ENCODE measurements at places on chromosomes 12 and 14.

DNA sequence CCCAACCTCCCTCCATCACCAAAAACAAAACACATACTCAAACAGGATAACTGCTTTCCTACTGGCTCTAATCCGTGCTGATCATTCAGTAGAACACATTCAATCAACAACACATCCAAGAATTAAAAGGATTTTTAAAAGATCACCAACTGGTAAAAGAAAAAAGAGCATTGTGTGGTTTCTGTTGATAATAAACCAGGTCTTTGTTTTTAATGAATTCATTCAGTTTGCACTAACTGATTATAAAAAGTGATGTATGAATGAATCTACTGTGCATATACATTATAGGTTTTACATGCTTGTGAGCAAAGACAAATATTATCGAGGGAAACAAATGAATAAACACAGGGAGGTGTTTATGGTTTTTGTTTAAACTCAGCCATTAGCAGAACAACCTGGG lies 55.1 kb downstream of the CIT start:
- DNase-seq: no peak

GRCh38 chr14:95496690-95497259 lies 19.7 kb downstream of the SYNE3 start:
- no peak for DNase-seq

- DNase-seq: no peak
Observed at GRCh38 chr12:54371328-54372112, 7.2 kb upstream of the GPR84 start.

DNA sequence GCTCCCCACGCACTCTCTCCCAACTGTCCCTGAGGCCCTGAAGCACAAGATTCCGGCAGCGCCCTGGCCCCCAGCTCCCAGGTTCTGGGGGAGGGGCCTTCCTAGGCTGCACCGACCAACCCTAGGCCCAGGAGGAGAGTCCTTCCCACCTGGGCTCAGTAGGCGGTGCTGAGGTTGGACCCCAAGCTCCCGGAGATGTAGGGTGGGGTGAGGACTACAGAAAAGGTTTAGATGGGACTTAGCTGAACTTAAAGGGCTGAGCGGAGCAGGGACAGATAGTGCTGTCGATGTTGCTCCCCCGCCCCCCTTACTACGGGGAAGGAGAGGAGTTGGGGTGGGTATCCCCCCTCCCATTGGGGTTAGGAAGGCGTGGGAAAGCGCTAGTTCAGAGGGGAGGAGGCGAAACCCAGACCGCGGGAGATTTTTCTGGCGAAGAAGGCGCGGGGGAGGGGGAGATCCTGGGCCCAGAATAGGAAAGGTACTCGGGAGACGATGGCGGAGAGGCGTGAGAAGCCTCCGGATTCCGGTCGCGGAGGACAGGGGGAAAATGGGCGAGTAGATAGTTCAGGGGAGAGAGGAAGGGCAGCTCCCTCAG lies 4.2 kb upstream of the BAZ2A start:
- peak; percentile 62 for DNase-seq

- DNase-seq: no peak
Observed at GRCh38 chr12:111386885-111387284, 18.0 kb upstream of the PHETA1 start.

DNA sequence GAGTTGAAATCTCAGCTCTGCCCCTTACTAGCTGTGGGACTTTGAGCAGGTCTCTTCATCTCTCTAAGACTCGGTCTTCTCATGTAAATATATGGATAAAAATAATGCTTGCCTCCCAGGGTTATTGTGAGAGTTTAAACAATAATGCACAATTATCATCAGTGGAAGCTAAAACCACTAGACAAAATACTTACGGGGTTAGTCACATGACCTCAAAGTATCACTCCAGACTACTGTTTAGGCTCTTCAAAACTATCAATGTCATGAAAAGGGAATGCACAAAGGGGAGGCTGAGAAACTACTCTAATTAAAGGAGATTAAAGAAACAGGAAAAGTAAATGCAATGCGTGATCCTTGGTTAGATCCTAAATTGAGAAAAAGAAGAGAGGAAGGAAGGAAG lies 24.5 kb upstream of the TSPAN11 start:
- no peak for DNase-seq

GRCh38 chr12:113263431-113263963 lies 42.2 kb downstream of the TPCN1 start:
- DNase-seq: no peak

GRCh38 chr14:93821051-93821450 lies 32.8 kb upstream of the PRIMA1 start:
- no peak for DNase-seq

GRCh38 chr12:94532490-94533422 lies 73.1 kb upstream of the CEP83 start:
- DNase-seq: peak; percentile 73

DNA sequence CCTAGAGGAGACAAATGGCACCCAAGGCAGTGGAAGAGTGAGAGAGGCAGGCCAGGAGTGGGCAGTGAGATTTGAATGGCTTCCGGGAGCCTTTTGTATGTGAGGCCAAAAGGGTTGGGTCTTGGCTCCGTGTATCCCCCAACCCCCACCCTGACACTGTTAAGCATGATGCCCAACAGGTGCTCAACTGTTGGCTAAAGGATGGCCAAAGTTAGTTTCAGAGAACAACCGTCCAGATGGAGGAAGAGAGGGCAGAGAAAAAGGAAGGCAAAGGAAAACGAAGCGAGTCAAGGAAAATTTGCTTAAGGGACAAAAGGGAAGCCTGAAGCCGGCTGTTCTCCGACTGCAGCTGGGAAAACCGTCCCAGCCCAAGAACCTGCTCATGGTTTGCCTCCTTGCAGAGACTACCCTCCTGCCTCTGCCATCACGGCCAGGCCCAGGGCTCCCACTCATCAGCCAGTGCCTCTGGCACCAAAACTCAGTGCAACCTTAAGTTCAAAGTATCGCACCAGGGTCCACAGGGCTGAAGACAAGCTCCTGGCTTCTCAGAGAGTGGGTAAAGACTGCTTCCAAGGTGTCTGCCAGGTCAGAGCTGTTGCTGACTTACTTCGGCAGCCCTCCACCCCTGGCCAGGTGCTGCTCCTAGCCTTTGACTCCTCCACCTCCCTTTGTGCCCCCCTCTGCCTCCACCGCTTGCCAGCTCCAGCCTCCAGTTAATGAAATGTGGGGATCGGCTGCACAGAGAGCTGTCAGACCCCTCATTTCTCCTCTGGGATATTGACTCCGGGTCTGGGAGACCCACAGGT lies 4.2 kb upstream of the C1QL4 start:
- DNase-seq: no peak

DNA sequence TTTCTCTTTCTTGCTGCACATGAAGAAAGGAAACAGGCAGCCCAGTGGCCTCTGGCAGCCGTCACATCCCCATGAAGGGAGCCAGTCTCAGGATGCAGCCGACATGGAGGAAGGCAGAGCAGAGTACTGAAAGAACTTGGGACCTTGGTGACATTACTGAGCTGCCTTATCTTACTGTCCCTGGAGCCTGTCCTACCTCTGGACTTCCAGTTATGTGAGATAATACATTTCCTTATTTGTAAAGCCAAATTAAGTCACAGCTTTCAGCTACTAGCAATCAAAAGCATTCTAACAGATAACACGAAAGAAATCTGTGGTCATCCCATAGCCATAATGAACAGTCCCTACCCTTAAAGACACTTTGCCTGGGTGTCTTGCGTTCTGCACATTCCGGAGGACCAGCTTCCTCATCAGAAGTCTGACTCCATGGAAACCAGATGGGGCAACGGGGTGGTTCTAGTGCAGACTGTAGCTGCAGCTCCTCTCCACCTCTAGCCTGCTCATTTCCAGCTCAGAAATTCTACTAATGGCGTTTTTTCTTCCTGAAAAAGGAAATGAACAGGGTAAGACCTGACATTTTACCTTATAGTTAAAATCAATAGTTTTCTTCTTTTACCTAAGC lies 7.8 kb upstream of the EGLN3 start:
- DNase-seq: no peak

- no peak for DNase-seq
Observed at GRCh38 chr12:124460771-124461170, 106.6 kb downstream of the NCOR2 start.

GRCh38 chr14:99237288-99237687 lies 34.7 kb downstream of the BCL11B start:
- DNase-seq: no peak

GRCh38 chr12:123055281-123055766 lies 74.8 kb downstream of the ARL6IP4 start:
- peak; percentile 14 for DNase-seq

- no peak for DNase-seq
Observed at GRCh38 chr12:48681399-48681709, 684 bp downstream of the KANSL2 start.

DNA sequence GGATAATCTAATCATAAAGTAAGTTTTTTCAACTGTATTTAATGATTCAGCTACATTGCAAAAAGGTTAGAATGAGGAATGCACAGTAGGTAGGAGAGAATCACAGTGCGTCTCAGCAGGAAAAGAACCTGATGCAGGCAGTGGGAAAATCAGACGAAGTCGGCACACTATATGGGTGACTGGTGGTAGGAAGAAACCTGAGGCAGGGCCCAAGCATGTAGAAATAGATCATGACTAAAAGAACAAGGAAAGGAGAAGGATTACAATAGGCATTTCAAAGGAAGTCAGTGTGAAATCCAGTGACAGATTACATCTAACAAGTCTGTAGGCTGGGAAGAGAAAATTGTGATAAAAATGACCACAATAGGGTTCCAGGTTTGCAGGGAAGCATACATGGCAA lies 267.0 kb downstream of the MED13L start:
- no peak for DNase-seq

GRCh38 chr12:88628856-88629509 lies 48.7 kb upstream of the KITLG start:
- DNase-seq: no peak

DNA sequence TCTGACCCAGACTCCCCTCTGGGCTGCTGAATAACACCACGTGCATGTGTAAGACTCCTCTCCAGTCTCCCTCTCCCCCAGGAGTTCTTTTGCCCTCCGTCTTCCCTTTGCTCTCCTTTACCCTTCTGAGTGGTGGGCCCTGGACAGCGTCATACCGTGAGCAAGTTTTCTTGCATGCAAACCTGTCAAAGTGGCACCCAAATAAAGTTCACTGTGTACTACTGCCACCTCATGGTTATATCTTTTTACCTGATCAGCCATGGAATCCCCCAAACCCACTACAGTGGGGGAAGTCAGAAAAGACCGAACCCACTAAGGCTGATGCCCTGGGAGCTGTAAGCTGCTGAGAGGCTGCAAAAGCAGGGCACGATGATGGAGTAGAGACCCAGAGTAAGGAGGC lies 131.1 kb upstream of the VRK1 start:
- no peak for DNase-seq

DNA sequence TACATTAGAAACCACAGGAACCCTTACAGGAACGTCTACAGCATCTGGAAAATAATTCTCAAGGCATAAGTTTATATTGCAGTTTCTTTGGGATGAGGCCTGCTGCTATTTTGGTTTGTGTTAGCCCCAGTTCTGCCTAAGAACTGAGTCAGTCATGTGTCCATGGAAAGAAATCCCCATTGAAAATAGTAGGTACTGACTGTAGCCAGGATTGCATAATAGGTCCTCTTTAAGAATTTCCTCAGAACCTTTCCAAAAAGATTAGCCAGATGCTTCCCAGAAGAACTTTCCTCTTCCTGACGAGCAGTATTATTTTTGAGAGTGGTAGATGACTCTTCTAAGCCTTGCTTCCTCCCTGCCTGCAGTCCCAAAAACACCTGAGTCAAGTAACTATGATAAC lies 52.6 kb downstream of the RASSF8 start:
- no peak for DNase-seq

DNA sequence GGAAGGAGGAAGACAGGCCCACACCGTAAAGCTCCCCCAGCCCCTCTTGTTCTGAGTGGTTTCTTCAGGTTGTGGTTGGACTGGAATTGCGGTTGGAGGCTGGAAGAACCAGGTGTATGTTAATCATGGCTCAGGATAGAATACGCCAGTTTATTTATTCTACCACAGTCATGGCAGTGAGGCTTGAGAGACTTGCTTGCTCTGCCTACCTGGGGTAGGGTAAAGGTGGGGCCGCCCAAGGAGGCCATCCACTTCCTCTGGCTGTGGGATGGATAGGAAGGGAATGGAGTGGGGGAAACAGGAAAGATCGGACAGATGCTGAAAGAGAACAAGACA lies 8.1 kb downstream of the SHMT2 start:
- no peak for DNase-seq

GRCh38 chr14:105388110-105388951 lies 10.0 kb upstream of the TEX22 start:
- DNase-seq: no peak

- DNase-seq: peak; percentile 30
Observed at GRCh38 chr12:52903855-52904508, 894 bp downstream of the KRT8 start.

GRCh38 chr12:25958428-25959070 lies at the start of gene RASSF8:
RASSF8 (plus strand) TSS chr12:25958682; CDS start chr12:26055344, 96,662 bp downstream.
- DNase-seq: peak; percentile 4

- DNase-seq: no peak
Observed at GRCh38 chr12:30219047-30219446, 435.3 kb upstream of the TMTC1 start.

DNA sequence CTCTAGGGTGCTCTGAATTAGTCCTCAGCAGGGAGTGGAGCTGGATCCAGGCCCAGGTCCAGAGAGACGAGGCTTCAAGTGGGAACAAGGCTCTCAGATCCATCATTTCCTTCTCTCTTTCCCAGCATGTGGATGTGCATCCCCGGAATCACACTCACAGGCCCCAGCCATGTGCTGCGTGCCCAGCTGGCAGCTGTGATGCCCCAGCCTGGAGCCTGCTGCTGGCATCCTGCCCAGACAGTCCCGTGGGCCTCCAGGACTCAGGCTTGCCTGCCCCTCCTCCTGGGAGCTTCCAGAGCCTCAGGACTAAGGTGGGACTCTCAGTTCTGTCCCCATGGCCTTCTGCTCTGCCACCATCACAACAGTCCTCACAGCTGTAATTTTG lies 6.2 kb upstream of the KRT84 start:
- no peak for DNase-seq

- no peak for DNase-seq
Observed at GRCh38 chr12:109596418-109597244, 23.0 kb downstream of the MVK start.

GRCh38 chr12:12087693-12088034 lies 16.9 kb downstream of the BCL2L14 start:
- no peak for DNase-seq

- DNase-seq: no peak
Observed at GRCh38 chr12:996881-997280, 5.9 kb downstream of the ERC1 start.

GRCh38 chr12:47328831-47329545 lies 249.2 kb upstream of the AMIGO2 start:
- DNase-seq: no peak

DNA sequence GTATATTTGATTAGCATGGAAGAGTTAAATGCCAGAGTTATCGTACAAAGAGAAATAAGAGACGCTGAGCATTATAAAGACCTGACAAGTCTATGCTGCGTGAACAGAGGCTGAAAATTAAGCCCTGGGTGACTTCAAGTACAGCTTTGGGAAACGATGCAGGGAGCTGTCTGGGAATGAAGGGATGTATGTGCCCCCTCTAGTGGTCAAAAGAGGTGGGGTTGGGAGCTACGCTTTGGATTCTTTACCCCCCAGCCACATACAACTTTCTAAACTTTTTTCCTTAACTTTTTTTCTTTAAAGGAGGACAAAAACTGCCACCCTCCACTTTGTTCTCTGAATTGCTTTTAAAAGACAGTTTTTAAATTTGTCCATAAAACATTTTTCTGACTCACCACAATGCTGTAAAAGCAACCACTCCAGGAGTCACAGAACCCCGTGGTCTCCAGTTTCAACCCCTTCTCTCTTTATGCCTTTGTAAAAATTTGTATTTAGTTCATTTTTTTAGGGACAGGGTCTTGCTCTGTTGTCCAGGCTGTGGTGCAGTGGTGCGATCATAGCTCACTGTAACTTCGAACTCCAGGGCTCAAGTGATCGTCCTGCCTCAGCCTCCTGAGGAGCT lies 59.4 kb downstream of the ZNF664 start:
- peak; percentile 18 for DNase-seq

GRCh38 chr12:47352067-47352466 lies 272.3 kb upstream of the AMIGO2 start:
- no peak for DNase-seq

All from NCI-H748 treated with DMSO at 0.1 percent for 48 hours (cell line).